Activated CD4-positive, alpha-beta T cell treated with anti-CD3 and anti-CD28 coated beads, Interleukin-2, Interleukin-4, amounts not matched to agents 100 ng/mL and 50 ng/mL, durations not matched to agents 16 hours and 8 hours (primary cell): ENCODE measurements at places on chromosomes 4 and X.
A peak's percentile ranks its signal among the peaks of the same experiment; 100 is the strongest.

DNA sequence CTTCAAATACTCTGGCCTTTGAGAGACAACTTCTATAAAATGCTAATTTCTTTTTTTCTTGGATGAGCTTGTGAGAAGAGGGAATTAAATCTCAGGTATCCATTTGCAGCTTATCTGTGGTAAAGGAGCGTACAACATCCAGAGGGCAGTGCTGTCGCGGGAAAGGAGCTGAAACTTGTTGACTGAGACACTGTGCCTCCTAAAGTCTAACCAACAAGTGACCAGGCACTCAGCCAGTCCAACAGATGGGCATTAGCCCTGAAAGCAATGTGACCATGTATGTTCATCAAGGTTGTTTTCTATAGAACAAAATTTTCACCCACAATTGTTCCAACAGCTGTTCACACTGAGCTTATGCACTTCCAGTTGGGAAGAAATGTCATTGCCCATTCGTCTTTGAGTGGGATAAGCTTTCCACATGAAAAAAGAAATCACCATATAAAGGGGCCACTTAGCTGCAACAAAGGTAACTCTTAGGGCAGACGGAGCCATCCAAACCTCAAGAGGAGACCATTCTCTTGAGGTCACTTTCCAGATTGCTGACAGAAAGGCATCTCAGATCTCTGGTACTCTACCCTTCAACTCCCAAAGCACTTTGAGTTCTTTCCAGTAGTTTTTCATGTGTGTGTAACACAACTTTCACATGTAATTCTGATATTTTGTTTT lies 244.8 kb upstream of the NEIL3 start:
- no peak for DNase-seq

DNA sequence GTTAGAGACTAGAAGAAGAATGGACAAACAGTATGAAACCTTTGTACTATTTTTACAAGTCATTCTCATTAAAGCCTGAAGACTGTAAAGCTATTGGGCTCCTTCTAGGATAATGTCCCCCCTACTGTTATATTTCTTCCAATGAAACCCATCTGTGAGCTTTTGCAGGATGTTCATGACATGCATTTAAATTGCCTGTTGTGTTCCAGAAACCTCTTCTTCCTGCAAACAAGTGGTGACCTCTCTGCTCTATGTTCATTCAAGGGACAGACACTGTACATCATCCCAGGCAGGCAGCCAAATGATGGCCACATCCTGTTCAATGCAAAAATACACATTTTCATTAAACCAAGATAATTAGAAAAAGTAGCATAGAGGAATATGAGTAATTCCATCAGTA lies 128.0 kb downstream of the C4orf33 start:
- no peak for DNase-seq

DNA sequence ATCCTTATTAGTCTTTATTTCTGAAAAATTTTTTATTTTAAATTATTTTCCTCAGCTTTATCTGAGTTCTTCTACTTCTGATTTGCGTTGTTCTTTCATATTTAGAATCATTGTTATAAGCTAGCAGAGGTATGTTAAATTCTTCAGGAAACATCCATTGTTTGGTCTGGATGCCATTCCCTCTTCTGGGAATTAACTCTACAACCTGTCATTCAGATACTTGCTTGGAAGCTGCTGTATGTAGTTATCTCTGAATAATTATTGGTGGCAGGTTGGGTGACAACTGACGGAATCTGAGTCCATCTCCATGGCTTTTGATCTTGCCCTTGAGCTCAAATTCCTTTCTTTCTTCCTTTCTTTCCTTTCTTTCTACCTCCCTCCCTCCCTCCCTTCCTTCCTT lies 61.9 kb downstream of the DDIT4L start:
- DNase-seq, result no peak

DNA sequence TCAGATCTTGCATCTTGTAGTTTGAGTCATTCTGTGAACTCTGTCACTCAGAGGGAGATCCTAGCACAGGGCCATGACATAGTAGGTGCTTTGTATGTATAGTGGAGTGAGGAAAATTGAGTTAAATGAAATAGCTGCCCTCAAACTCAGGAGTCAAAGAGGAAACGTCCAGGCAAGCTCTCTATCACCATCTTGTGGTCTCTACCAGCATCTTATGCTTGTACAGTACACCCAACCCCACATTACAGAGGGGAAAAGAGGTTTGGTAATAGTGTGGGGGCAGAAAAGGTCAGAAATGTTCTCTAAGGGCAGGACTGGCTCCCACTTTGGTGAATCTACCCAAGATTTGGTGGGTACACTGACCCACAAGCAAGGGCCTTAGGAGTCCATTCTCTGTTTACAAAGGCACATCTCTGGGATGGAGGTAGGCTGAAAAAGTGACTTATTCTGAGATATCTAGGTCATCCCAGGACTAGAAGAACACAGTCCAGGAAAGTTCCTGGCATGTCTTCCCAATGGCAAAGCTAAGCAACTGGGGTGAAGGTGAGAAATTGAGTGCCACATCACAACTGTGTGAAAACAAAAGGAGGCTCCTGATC lies 131.8 kb downstream of the OR13H1 start:
- DNase-seq, result peak; percentile 12

DNA sequence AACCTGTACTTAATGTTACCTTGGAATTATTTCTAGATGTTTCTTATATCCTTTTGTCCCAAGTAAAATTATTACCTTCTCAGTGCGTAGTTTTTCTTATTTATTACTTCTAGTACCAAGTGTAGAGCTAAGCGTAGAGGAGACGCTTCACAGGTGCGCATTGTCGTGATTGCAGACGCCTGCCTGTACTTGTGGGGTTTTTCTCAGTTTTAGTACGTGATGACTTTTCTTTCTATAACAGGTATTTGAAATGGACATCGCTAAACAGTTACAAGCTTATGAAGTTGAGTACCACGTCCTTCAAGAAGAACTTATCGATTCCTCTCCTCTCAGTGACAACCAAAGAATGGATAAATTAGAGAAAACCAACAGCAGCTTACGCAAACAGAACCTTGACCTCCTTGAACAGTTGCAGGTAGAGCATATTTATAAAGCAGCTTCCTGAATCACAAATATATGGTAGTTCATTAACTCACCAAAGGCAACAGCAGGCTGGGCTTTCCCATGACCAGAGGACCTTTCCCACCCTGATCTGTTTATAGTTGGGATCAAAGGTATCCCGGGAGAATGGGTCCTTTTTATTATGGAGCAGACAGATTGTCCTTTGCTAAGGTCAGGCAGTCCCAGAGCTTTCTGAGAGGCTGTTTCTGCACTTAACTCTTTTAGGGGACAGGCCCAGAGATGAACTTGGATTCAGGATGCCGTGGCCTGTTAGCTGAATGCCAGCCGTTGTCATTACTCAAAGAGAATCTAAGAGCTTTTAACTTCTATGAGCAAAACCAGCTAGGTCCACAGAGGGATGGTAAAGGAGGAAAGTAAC lies 172.9 kb downstream of the PTTG2 start:
- no peak for DNase-seq

- peak; percentile 22 for DNase-seq
These were observed 476 bp upstream of the GDI1 start for GRCh38 chrX:154436374-154436982.
